Stimulated activated CD8-positive, alpha-beta memory T cell treated with anti-CD3 and anti-CD28 coated beads, Interleukin-15, amount 100 ng/mL, for 1 hour (primary cell): ENCODE measurements at places on chromosomes 5 and 9.

DNA sequence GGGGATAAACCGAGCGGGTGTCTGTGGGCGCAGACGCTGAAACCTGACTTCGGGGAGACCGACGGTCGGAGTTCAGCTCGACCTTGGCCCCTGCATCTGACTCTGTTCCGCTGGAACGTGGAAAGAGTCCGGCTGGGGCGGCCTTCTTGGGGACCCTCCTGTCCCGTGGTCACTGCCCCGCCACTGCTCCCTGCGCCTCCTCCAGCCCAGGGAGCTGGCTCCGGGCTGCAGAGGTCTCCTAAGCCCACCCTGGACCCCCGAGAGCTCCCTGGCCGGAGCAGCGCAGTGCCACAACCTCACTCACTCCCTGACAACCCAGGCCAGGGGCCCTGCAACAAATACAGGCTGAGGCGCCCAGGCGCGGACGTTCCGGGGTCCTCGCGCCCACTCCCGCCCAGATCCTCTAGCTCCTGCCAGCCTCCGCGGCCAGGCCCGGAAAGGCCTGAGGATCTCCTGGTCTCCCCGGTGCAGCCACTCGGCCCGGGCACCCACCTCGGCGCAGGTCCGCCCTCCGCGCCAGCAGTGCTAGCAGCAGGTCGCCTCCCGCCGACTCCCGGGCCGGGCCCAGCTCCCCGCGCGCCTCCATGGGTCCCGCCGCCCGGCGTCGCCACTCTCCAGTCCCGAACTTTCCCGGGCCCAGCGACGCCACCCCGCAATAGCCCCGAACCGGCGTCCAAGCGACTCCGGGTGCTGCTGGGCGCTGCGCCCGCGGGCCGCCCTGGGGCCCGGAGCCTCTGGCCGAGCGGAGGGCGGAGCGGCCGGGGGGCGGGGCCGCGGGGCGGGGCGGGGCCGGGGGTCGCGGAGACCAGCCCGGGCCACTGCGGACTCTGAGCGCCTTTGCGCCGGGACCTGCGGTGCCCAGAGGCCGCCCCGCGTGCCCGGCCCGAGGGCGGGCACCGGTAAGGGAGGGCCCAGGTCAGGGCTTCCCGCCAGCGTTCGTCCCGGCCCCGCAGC lies 2.2 kb downstream of the LHX3 start:
- no peak for DNase-seq

DNA sequence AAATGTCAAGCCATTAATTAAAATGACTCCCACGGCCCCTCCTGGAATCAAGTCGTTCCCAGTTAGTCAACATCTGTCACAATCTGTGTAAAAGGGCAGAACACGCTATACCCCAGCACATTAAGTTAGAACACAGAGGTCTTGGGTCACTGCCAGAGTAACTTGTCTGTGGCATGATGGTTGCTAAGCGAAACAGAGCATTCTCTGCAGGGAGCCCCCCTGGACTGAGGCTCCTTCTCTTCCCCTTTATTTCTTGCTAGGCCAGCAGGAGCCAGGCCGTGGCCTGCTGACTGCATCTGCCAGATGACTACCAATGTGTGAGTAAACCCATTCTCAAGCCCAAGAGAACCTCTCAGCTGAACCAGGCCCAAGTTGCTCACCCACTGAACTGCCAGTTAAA lies 51.9 kb upstream of the ZBED3 start:
- DNase-seq: no peak

GRCh38 chr9:133490865-133491655 lies 12.2 kb upstream of the SLC2A6 start:
- no peak for DNase-seq

GRCh38 chr9:5493679-5494511 lies 16.4 kb upstream of the PDCD1LG2 start:
- no peak for DNase-seq

GRCh38 chr5:177269976-177270375 lies 33.5 kb downstream of the RAB24 start:
- DNase-seq: no peak
